ENCODE measurements at places on chromosomes 1 and 21. TPM values are rescaled to one million over a fixed set of nuclear protein-coding genes. Genes with fewer than 3 reads are reported as not detected.

Gene PGLYRP3
- not detected for total RNA-seq

Gene RHBG
- not detected for total RNA-seq

Gene KRTAP8-1
- not detected for total RNA-seq

DNA sequence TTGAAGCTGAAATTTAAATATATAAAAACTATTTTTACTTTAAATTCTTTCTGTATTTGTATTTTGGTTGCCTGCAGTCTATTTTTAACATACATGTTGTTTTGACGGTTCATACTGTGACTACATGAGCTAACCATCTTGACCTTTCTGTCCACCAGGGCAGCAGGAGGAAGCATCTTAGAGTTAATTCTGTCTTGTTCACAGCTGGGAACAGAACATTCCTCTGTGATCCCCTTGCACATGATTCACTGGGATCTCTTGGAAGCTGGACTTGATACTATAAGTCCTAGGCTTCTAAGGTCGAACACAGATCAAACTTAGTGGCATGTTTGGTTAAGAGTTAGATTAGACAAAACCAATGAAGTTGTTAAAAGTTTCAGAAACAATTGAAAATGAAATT is 99.7 kb downstream of the NFIA start:
- DNase-seq = peak; percentile 62

DNA sequence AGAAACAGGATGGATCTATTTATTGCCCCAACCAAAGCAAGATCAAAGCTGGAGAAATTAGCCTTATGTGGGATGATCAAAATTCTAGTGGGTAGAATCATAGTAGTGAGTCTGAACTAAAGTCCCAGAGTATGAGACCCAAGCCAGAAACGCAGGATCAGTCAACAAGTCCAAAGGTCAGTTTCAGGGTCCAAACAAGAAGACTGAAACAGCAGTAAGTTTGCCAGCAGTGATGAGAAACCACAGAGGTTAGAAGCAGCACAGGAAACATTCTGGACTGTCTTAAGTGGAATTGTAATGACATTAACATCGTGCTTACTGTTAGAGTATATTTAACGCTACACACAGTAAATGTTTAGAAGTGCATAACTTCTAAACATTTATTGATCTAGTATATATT is 251.0 kb downstream of the LRRIQ3 start:
- DNase-seq = peak; percentile 3

- no peak for DNase-seq
Observed at GRCh38 chr1:185137896-185138545, 18.7 kb downstream of the TRMT1L start.

DNA sequence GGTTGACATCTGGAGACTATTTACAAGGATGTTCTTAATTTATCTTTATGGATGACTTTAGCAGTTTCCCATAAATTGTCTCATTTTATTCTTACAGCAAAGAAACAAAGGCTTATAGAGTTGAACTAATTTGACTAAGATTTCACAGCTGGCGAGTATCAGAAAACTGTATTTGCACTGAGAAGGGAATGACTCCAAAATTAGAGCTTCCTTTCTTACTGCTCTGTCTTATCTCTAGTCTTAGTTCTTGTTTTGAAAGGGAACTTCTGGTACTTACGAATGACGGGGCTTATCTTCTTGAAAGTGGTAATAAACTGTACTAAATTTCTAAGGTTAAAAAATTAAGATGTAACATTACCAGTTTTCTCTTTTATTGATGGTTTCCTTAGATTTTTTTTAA is 13.6 kb downstream of the CNST start:
- DNase-seq = peak; percentile 44

DNA sequence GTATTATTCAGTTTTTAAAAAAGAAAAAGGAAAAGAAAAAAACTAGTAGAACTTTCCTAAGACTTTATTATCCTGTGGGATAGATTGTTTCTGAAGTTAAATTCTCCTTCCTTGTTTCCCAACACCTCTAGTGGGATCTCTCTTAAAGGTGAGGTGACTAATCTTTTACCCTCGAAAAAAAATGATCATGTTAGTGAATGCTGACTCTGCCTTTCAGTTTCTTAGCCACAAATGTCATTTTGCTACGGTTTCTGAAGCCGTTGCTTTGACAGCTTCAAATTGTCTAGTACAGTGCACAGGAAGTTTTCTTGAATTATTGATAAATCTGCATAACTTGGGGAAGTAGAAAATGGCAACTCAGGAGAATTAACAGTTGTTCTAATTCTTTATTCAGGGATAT is 13.0 kb upstream of the NEK7 start:
- DNase-seq = no peak

DNA sequence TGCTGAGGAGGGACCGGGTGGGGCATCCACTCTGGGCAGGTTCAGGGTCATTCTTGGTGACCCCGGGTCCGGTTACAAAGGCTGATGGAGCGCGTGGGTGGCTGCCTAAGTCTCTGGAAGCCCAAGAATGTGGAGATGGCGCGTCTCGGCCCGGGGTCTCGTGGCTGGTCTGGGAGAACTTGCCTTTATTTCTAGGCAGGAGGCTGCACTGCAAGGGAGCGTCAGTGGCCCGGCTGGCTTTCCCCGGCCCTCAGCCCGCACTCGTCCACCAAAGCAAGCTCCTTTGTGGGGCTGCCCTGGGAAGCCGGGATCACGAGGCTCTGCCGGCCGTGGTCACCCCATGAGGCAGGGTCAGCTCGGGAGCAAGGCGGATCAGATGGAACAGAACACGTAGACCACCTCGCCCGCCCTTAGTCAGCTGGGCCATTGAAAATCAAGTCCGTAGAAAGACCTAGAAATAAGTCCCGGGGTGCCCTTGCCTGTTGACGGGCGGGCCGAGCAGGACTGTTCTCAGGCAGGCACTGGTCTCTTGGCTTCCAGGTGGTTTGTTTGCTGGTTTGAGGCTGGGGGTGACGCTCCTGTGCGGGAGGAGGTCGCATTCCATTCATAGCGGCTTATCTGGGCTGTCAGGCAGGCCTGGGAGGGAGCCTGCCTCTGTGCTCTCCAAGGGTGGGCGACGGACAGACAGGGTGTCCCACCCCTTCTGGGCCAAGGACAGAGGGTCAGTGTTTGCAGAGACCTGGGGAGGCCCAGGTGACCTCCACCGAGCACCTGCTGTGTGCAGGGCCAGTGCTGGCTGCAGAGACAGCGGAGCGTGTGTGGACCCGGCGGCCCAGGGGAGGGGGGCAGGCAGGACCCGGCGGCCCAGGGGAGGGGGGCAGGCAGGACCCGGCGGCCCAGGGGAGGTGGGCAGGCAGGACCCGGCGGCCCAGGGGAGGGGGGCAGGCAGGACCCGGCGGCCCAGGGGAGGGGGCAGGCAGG is 25.8 kb downstream of the COL18A1 start:
- peak; percentile 61 for DNase-seq

Data from stomach (tissue), 19 donors.